ENCODE measurements at places on chromosomes 3 and 15.
A peak's percentile ranks its signal among the peaks of the same experiment; 100 is the strongest.

GRCh38 chr15:47412136-47412535 lies 305.2 kb upstream of the SEMA6D start:
- no peak for DNase-seq

DNA sequence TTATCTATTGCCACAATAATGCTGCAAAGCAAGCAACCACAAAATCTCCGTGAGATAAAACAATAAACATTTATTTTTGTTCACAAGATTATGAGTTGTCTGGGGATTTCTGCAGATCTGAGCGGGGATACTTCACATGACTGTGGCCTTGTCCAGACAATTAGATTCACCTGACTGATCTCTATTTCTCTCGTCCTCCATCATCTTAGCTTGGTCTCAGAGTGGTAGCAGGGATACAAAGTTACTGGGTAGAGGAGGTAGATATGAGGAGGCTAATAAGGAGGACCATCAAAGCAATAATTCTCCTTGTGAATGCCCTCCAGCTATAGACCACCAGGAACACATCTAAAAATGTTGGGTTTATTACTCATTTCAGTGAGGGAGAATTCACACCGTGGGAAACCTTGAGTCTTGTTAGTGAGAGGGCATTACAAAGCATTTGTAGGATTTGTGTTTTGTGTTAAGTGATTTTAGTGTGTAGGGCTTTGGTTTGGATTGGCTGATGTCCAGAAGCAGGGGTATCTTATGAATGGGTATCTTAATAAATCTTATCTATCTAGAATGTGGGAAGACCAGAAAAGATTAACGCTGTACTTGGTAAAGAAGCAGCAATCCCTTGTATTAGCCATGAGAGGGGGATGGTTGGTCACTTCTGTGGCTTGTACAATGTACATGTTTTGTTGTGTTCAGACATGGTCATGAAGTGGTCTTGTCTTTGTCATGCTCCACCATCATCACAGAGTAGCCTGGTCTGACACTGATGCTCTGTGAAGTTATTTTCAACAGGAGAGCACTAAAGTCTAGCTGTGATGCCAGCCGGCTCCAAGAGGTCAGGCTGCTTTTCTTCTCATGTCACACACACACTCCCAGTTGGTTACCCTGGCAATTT lies 287.6 kb upstream of the STT3B start:
- no peak for DNase-seq

DNA sequence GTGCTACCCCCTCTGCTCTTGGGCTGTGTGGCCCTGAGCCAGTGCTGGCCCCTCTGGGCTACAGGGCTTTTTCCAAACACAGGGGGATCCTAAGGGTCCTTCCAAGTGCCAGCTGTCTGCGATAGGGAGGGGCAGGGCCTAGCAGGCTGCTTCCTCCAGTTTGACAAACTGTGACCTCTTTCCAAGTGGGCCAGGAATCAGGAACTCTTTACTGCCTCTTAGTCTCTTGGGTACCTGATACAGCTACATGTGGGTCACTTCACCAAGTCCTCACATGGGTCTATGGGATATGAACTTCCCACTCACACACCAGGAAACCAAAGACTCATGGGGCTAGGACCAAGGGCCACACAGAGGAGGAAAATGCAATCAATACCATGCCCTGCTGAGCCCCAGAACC lies 25.4 kb downstream of the SEC61A1 start:
- no peak for DNase-seq

GRCh38 chr15:83499476-83499875 lies 52.3 kb downstream of the SH3GL3 start:
- no peak for DNase-seq

DNA sequence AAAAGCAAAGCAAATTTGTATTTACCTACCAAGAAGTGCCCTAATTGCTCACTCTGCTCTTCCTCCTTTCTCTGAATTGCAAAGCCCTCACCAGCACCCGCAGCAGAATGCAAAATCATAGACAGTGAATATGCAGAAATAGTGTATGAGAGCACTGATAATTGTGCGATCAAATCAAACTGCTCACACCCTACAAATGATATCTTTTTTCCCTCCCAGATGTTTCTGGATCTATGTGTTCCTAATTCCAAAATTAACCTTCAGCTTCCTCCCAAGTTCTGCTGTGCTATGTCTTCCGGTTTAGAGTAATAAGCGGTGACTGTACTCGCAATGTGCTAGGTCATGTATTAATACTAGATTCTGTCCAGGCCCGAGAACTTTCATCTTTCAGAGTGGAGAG lies 3.4 kb downstream of the GHSR start:
- no peak for DNase-seq

DNA sequence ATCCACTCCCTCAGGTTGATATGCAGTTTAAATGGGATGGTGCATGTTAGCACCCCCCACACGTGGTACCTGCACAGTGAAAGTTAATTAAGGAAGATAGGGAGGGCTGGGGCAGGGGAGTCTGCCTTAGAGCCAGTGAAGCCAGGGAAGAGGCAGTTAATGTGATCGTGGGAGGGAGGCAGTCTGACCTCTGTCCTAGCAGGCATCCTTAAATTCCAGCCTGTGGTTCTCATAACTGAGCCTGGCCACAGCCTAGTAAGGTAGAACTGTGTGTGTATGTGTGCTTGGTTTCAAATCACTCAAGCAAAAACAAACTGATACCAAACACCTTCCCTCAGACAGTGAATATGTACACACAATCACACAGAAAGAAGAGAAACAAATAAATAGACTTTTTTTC lies 319.1 kb upstream of the TLE3 start:
- no peak for DNase-seq

DNA sequence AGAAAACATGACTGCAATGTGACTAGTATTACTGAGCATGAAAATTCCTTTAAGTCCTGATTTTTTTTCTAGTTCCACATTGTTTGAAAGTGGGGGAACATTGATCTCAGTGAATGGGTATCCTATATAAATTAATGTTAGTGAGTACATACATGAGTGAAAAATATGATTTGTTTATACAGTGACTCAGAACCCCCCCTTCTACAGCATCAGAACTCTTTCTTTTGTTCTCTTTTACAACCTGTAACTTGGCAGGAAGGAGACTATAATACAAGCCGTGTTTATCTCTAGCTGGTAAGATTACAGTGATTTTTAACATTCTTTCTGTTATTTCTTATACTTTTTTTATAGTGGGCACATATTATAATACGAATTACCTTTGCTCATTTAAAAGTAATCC lies 384.7 kb downstream of the PDCD6IP start:
- no peak for DNase-seq

DNA sequence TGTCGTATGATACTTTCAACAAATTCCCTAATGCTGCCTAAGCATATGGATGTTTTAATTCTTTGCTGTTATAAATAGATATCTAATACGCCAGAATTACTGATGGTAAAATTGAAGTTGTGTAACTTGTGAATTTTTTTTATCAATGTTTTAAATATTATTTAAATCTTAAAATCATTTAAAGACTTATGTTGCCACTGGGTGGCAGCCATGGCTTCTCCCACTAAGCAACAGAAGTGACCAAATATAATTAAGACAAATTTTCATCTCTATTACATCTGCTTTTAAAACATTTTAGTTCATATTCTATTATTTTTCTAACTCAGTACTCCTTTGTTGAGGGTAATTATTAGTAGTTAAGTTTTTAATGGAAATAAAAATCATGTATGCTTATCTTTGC lies 8.1 kb upstream of the IL20RB start:
- DNase-seq: no peak

- DNase-seq: no peak
Observed at GRCh38 chr3:58116985-58117384, 93.8 kb downstream of the DNASE1L3 start.

- DNase-seq: no peak
Observed at GRCh38 chr3:135865553-135865952, 100.0 kb upstream of the PPP2R3A start.

GRCh38 chr3:189780546-189781270 lies 149.5 kb downstream of the TP63 start:
- DNase-seq: no peak

DNA sequence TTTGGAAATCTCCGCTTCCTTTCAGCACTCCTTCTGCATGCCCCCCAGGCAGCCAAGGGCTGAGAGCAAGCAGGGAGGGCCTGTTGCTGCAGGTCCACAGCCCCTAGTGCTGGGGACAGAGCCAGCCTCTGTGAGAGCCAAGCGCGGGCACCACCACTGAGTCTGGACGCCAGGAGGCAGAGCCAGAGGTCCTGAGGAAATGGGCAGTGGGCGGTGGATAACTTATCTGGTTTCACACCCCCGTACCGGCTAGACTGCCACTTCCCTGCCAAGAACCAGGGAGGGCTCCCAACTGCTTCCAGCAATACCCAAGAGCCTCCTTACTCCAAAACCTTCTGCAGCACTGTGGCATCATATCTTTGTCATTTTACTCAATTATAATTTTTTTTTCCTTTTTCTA lies 141.6 kb upstream of the IGF1R start:
- no peak for DNase-seq

- DNase-seq: no peak
Observed at GRCh38 chr3:172647080-172647479, 63.8 kb downstream of the NCEH1 start.

GRCh38 chr3:144499001-144499930 lies 527.6 kb downstream of the DIPK2A start:
- DNase-seq: no peak

DNA sequence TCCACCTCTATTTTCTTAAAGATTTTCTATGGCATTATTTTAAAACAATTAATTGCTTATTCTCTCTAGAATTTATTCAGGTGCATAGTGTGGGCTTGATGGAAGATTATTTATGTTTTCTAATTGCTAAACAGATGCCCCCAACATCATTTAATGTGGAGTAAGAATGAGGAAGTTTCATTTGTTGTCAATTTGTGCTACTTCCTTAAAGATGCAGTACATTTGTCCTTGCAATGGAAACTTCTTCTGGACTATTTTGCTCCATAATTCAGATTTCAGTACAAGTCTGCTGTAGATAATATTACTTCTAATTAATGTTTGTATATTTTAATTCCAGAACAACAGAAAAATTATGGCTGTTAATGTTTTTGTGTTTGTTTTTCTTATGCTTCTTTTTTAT lies 104.8 kb downstream of the TGFBR2 start:
- DNase-seq: no peak

DNA sequence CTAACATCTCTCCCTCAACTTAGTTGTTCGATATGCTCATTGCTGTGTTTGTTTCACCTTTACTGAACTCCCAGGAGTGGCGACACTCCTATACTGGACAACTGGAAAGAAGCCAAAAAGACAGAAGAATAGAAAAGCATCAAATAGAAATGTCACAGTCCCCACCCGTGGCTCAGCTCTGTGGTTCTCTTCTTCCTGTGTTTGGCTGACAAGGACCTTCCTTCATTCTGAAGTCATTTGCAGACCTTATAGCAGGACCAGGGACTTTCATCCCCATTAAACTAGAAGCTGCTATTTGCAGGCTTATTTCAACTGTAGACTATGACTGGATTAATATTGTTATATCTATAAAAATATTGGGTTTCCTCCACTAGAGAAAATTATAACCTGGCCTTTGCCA lies 125.9 kb downstream of the NECTIN3 start:
- DNase-seq: no peak

GRCh38 chr15:48086133-48086532 lies 34.7 kb upstream of the SLC24A5 start:
- DNase-seq: no peak

DNA sequence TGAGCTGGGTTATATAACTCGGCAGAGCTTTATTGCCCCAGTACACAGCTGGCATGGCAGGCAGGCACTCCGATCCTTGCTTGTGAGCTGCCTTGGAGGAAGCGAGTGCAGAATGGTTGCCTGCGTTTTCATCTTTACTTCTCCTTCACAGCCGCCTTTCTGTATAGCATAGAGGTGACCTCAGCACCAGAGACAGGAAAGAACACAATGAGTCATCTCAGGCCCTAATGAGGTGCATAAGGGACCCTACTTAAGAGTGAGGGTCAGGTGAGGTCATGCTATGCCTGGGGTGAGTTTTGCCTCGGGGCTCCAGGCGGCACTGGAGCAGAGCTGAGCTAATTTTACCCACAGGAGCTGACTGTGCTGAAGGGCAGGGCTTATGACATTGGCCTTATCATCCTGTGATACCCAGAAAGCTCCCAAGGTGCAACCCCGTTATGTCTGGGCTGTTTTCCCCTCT lies 43.5 kb downstream of the LPP start:
- DNase-seq: no peak

DNA sequence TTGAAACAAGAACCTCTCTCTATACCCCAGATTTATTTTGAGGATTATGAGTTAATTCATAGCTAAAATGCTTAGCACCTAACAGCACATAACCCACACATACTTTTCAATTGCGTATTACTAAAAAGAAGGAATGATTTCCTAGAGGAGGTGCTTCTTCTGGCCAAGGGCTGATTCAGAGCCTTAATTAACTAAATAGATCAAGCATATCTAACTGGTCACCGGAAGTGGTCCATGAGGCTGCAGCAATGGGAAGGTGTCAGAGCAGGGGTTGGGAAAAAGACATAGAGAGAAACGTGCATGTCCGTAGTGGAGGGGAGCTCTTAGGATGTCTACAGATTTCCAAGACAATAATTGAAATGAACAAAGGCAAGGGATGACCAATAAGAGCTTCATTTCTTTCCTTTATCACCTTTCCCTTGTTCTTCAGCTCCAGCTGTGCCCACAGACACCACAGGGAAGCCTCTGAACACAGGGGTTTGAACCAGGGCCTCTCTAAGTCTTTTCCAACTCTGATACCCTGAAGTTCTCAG lies 467 bp downstream of the HGD start:
- DNase-seq: no peak

GRCh38 chr15:75647370-75648155 lies at the start of gene SNX33:
SNX33 (plus strand) TSS chr15:75647912; CDS start chr15:75649103, 1,191 bp downstream.
- DNase-seq: peak; percentile 82

DNA sequence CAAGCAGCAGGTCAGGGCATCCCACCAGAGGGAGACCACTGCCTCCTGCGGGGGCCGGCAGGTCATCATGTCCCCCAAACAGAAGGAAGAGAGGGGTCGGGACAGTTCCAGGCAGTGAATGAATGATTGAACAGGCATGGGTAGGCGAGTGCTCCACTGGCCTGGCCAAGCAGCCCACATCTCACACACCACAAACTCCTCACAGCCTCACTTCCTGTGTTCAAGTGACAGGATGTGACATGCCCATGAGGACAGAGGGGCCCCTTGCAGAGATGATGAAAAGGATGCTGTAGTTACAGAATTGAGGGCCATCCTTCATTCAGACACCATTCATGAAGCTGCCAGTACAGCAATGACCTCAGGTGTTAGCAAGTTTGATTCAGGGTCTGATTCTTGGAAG lies 3.7 kb downstream of the IQSEC1 start:
- DNase-seq: no peak

DNA sequence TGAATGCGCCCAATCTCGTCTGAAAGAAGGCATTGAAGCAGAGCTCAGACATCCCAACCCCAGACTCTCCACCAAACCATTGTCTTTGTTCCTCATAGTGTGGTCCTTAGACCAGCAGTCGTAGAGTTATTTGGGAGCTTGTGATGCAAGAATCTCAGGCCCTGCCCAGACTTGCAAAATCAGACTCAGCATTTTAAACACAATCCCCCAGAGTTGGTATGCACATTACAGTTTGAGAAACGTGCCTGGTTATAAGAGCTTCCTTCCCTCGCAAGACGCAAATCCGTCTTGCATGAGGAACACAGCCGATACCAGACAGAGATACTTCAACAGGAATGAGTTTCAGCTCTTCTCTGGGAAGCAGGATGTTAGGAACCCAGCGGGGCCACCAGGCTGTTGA lies 38.9 kb upstream of the IREB2 start:
- no peak for DNase-seq
